Putamen (tissue), 1 donor: ENCODE measurements at places on chromosomes 5 and 9.

GRCh38 chr9:114303977-114304376 is 18.9 kb upstream of the ORM1 start:
- DNase-seq = no peak

DNA sequence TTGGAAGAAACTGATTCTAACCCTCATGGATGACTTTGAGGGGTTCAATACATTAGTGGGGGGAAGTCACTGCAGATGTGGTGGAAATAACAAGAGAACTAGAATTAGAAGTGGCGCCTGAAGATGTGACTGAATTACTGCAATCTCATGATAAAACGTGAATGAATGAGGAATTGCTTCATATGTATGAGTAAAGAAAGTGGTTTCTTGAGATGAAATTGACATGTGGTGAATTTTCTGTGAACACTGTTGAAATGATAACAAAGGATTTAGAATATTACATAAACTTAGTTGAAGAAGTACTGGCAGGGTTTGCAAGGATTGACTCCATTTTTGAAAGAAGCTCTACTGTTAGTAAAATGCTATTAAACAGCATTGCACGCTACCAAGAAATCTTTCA is 113.0 kb downstream of the UGCG start:
- no peak for DNase-seq

DNA sequence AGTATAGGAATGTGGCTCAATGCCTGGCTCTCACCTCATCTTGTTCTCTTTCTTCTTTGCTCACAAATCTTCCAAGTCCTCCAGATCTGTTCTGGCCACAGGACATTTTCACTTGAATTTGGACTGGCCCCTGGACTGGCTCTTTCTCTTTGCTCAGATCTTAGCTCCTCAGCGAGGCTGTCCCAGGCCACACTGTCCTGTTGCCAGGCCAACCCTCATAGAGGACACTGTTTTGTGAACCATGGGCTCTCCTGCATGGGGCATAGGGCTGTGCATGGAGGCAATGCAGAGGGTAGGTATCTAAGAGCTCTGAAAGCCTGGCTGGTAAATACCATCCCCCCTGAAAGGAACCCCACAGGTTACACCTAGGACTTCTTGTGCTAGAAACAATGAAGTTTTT is 13.5 kb upstream of the SLC28A3 start:
- DNase-seq = no peak

DNA sequence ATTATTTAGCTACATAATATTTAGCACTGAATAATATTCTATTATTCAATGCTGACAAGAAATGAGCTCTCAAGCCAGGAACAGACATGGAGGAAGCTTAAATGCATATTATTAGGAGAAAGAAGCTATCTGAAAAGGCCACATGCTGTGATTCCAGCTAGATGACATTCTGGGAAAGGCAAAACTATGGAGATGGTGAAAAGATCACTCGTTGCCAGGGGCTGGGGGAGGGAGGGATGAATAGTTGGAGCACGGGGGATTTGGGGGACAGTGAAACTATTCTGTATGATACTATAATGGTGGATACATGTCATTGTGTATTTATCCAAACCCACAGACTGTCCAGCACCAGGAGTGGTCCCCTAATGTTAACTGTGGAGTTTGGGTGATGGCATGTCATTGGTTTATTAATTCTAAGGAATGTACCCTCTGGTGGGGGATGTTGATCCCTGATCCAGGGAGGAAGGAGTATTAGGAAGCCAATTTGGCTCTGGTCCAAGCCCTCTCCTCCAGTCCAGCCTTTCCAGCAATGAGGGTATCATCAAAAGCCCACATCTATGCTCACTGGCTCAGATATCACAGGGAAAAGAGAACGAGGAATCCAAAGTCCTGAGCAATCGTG is 162.5 kb downstream of the COL23A1 start:
- DNase-seq = no peak

DNA sequence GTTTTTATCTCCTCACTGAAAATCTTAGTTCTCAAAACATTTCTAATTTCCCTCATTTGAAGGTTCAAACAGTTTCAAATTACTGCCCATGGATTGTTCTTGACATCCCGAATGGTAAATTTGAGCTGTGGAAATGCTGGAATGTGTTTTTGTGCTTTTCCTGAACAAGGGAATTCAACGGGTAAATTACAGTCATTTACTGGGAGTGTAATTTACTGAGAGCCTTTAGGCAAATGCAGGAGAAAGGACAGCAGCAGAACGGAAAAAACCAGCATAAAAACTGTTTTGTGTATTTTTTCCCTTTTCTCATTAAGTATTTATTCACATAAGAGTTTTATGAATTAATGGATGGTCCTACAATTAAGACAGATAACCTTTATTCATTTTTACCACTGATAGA is 139.2 kb downstream of the PBX3 start:
- DNase-seq = no peak

GRCh38 chr5:2196416-2196815 is 313.7 kb upstream of the IRX4 start:
- DNase-seq = no peak

DNA sequence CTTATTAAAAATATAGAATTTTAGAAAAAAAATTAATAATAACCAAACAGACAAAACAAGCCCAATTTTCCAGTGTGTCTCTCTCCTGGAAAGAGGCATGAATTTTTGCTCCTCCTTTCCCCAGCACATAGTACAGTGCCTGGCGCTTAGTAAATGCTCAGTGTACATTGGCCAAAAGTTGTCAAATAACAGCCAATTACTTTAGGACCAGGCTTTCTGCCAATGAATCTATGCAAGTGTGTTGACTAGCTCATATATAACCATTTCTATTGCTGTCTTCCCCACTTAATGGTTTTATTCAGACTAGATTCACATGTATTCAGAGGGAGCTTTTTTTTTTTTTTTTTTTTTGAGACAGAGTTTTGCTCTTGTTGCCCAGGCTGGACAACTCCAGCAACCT is 120.1 kb upstream of the CD180 start:
- no peak for DNase-seq

- no peak for DNase-seq
Observed at GRCh38 chr9:90432951-90433350, 209.7 kb downstream of the DIRAS2 start.

- DNase-seq = no peak
Observed at GRCh38 chr5:142175039-142175438, 66.5 kb downstream of the NDFIP1 start.

DNA sequence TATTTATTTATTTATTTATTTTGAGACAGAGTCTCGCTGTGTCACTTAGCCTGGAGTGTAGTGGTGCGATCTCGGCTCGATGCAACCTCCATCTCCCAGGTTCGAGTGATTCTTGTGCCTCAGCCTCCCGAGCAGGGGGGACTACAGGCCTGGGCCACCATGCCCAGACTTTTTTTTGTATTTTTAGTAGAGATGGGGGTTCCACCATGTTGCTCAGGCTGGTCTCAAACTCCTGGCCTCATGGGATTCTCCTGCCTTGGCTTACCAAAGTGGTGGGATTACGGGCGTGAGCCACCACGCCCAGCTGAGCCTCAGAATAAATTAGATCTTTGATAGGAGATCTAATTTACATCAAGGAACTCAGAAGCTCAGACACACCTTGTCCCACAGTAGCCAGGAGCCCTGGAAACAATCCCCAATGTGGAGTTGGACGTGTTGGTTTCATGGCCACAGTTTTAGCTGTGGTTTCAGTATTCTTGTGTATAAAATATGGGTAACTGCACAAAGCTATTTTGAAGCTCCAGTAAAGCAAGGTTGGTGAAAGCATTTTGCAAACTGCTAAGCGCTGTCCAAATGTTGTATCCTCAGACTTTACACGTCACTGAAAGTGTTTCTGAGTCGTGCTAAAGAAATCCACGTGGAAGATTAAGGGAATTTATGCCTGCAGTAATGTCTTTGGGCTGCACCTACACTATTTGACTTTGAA is 3.0 kb upstream of the HNRNPAB start:
- no peak for DNase-seq
